ENCODE measurements at places on chromosomes 7 and 10. TPM values are rescaled to one million over a fixed set of nuclear protein-coding genes. Genes with fewer than 3 reads are reported as not detected.
A peak's percentile ranks its signal among the peaks of the same experiment; 100 is the strongest.

- no peak for DNase-seq
Measured at GRCh38 chr7:93884541-93884940, 6.0 kb downstream of the TFPI2 start.

DNA sequence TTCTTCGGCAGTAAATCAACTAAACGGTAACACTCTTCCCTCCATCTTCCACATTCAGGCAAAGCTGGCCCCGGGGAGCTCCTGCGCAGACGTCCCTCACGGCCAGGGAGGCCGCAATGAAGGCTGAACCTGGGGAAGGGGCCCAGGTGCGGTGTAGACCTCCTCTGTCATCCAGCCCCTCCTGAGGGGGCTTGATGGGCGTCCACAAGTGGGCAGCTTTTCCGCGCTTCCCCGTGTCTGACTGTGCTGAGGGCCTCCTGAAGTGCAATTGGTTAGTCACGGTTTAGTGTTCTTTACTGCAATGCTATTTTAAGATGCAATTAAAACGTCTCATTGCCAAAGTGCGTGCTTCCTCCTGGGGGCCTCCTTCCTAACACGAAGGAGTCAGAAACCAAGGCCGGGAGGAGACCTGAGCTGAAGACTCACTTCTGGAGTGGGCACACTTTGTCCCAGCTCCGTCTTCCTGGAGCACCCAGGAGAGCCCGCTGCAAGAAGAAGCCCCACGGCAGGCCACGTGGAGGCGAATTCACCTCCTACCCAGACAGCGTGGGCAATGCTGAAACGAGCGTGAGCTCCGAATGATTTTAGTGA, 173.3 kb downstream of the ELFN1 start:
- no peak for DNase-seq

DNA sequence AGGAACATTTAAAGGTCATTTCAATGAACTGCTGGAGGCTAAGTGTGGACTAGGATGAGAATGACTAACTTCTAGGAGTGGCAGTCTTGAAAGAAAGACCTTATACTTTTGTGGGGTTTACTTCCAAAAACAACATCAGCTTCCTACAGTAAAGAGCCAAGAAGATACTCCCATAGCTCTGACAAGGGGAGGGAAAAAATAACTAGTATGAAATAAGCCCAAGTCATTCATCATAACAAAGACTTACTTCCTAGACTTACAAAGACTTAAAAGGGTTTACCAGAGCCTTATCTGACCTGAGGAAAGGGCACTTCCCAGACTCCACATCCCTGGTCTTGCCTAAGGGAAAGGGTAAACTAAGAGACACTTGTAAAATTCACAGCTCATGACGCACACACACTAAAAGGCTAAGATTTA, 31.7 kb downstream of the ARHGAP12 start:
- peak; percentile 71 for DNase-seq

DNA sequence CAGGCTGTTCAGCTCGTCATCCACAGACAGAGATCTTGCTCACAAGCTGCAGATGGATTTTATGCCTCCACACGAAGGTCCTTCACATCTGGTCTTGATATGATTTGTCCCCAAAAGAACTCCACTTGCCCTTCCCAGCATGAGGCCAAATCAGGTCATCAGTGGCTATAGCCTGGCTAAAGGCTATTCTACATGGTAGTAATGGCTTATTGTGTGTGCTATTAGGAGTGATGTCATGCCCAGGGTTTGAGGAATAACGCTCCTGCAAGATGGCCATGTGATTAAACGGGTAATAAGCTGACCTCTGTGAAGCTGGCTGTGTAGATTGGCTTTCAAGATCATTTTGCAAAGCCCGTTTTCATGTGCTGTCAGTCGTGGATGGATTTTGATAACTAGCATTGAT, 313.8 kb downstream of the FRMD4A start:
- no peak for DNase-seq

DNA sequence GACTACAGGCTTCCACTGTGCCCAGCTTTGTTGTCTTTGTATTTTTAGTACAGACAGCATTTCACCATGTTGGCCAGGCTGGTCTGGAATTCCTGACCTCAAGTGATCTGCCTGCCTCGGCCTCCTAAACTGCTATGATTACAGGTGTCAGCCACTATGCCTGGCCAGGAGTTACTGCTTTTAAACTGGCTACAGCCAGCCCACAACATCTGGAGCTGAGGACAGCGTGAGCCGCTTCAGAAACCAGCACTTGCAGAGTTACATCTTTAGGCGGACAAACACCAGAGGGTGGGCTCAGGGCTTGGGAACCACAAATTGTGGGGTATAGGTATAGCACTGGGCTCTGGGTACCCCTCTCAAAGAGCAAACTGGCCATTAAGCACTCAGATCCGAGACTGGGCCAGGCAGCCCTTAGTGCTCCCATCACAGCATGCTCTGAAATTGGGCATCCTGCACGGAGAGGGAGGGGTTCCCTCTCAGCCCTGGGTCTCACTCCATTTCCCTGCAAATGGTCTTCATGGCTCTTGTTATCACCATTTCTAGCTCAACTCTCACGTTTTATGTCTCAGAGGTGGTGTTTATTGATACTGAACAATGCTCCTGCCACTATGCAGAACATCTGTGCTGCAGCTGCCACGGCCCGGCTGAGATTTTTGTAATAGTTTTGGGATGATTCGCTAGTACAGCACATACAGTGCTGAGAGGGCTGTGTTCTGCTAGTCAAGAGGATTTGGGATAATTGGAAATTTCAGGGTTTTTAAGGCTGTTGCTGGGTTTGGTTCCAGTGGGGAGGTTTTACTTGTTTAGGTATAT, 146.4 kb upstream of the LYZL2 start:
- DNase-seq = no peak

GRCh38 chr10:91745090-91745831, 53.0 kb upstream of the TNKS2 start:
- no peak for DNase-seq

GRCh38 chr10:110977662-110978061, 58.3 kb downstream of the SHOC2 start:
- DNase-seq = no peak

- DNase-seq = no peak
Measured at GRCh38 chr7:81659697-81660395, 110.0 kb downstream of the HGF start.

- no peak for DNase-seq
Measured at GRCh38 chr7:133642907-133643306, 390.0 kb downstream of the EXOC4 start.

DNA sequence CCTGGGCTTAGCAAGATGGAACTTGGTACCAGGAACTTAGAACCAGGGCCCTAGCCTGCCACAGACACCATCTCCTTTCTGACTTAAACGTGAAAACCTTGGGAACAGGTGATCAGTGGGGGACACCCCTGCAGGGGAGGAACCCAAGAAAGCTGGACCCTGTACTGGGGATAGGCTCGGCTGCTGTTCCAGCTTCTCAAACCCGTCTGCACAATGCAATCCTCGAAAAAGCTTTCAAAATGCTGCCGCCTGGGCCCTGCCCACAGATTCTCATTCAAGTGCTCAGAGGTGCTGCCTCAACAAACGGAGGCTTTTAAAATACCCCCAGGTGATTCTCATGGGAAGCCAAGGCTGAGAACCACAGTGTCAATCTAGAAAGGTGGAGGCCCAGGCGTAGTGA, 169.7 kb downstream of the ARHGAP21 start:
- DNase-seq = no peak

- no peak for DNase-seq
Measured at GRCh38 chr10:62194924-62195674, 73.5 kb downstream of the RTKN2 start.

GRCh38 chr10:25226775-25227682, 52.2 kb downstream of the GPR158 start:
- DNase-seq = peak; percentile 54

- DNase-seq = no peak
Measured at GRCh38 chr10:125983656-125984055, 87.3 kb downstream of the FANK1 start.

GRCh38 chr7:41824284-41824683, 121.4 kb upstream of the INHBA start:
- no peak for DNase-seq

GRCh38 chr7:119929891-119930290, 343.1 kb upstream of the KCND2 start:
- no peak for DNase-seq

- DNase-seq = no peak
Measured at GRCh38 chr10:80855348-80855971, 317.8 kb downstream of the SH2D4B start.

- no peak for DNase-seq
Measured at GRCh38 chr7:47814905-47815613, 133.2 kb downstream of the PKD1L1 start.

DNA sequence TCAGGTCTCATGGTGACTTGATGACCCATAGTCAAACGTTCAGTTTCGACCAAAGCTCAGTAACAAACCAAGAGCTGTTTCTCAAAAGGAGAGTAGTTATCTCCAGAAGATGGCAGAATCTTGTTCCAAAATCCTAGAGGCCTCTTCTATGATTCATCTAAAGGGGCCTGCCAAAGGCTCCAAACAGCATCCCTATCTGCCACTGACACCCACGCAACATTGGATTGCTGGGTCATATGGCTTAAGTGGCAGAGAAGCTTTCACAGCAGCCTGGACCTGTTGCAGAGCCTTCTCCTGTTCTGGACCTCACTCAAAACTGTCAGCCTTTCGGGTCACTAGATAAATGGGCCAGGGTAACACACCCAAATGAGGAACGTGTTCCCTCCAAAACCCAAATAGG, 54.0 kb upstream of the LRRC18 start:
- DNase-seq = no peak

- DNase-seq = no peak
Measured at GRCh38 chr10:11535346-11535959, 76.0 kb downstream of the USP6NL start.

DNA sequence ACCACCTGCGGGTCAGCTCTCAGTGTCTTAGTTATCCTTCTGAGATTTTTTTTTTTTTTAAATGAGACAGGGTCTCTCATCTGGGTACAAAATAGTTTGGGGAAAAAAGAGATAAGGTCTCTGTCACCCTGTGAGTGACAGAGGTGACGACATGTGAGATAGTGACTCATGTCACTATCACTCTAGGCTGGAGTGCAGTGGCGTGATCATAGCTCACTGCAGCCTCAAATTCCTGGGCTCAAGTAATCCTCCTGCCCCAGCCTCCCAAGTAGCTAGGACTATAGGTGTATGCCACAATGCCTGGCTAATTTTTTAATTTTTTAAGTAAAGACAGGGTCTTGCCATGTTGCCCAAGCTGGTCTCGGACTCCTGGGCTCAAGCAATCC, 10.4 kb downstream of the BLVRA start:
- DNase-seq = no peak

PDLIM1 gene
- total RNA-seq = 51.1 TPM

FAM241B gene
- 0.39 TPM for total RNA-seq

SMKR1 gene
- 0.13 TPM for total RNA-seq

WEE2 gene
- 0.13 TPM for total RNA-seq

TUBAL3 gene
- not detected for total RNA-seq

PNLIPRP1 gene
- total RNA-seq = not detected

MTPN gene
- 108 TPM for total RNA-seq

NRCAM gene
- 3.3 TPM for total RNA-seq

DTX2 gene
- 4.1 TPM for total RNA-seq

SH2B2 gene
- 0.51 TPM for total RNA-seq
